ENCODE measurements at places on chromosomes 1 and 21.

- no peak for DNase-seq
These were observed 10.4 kb downstream of the MGST3 start for GRCh38 chr1:165641231-165641987.

GRCh38 chr1:21313203-21313885 is 23.1 kb upstream of the ECE1 start:
- DNase-seq = no peak

- DNase-seq = no peak
These were observed 3.6 kb downstream of the MYOG start for GRCh38 chr1:203082231-203082505.

- DNase-seq = no peak
These were observed 87.2 kb downstream of the ATP1A1 start for GRCh38 chr1:116460261-116460660.

DNA sequence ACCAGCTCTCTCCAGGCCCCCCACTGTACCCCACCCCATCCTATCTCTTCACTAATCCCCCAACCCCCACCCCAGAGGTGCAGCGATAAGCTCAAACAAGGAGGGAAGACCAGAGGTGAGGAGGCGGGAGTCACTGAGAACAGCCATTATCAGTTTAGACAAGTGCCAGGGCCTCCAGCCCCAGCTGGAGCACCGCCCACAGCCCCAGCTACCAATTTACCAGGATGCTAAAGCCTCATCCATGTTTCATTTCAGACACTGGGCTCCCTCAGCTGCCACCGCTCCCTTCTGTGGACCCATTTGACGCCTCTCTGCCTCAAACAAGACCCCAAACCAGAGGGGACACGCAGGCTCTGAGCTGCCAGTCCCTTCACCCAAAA is 80.6 kb downstream of the DISP3 start:
- no peak for DNase-seq

DNA sequence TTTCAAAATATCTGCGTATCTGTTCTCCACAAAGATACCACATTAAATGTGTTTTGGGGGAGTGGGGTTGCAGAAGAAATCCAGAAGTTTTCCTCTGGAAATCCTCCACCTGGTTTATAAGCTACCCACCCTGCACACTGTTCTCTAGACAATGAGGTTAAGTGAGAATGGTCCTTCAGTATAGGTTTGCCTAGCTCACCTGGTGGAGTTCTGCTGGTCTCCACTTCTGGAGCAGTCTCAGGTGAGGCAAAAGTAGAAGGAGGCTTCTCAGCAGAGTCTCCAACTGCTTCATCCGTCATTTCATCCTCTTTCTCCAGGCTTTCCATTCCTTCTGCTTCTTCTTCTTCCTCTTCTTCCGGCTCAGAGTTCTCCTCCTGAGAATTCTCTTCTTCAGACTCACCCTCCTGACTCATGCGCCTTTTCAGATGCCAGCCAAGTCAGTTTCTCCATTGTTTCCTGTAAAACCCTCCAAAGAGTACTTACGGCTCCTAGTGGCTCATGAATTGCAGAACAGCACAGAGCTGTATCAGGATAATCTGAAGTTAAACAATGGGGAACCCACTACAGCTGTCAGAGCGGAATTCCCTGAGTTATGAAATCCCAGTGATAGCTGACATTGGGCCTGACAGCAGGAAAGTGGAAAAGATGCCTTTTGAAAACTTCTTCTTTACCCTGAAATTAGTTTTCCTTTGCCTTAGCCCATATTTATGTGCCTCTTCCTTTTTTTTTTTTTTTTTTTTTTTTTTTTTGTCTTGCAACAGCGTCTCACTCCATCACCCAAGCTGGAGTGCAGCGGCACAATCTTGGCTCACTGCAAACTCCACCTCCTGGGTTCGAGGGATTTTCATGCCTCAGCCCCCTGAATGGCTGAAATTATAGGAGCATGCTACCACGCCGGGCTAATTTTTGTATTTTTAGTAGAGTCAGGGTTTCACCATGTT is 38.5 kb downstream of the MSTO1 start:
- no peak for DNase-seq

GRCh38 chr1:90204780-90205179 is 209.9 kb downstream of the ZNF326 start:
- no peak for DNase-seq

GRCh38 chr1:227308367-227309336 is 9.6 kb downstream of the CDC42BPA start:
- no peak for DNase-seq

- DNase-seq = no peak
These were observed 436.5 kb upstream of the DAB1 start for GRCh38 chr1:57860325-57860724.

DNA sequence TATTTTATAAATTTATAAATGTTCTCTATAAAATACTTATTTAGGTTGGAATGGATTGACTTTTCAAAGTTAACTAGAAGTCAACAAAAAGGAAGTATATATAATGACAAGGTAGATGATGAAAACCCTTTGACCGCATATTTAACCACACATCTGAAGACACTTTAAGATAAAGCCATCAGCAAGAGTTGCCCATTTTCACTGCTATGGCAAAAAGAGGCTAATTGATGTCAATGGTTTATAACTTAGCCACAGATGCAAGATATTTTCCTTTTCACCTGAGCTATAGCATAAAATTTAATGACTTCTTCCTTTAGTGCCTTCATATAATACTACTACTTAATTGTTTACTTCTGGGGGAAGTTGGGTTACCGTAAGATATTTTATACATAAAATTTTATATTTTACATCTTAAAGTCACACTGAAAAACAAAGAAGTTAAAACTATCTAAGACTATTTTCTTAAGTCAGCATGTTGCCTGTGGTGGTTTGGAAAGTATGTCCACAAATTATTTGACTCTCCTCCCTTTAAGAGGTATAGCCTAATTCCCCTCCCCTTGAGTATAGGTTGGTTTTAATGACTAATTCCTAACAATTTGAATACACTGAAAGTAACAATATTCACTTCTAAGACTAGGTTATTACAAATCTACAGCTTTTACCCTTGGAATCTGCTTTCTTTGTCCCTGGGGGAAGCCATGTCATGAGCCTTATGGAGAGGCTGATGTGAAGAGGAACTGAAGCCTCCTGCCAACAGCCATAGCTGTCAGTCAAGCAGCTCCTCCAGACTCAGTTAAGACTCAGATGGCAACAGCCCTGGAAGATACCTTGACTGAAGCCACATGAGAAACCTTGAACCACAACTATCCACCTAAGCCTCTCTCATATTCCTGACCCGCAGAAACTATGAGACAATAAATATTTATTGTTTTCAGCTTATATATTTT is 40.3 kb upstream of the LRRC8B start:
- DNase-seq = no peak

GRCh38 chr1:225906467-225906866 is 17.5 kb upstream of the LEFTY1 start:
- DNase-seq = no peak

DNA sequence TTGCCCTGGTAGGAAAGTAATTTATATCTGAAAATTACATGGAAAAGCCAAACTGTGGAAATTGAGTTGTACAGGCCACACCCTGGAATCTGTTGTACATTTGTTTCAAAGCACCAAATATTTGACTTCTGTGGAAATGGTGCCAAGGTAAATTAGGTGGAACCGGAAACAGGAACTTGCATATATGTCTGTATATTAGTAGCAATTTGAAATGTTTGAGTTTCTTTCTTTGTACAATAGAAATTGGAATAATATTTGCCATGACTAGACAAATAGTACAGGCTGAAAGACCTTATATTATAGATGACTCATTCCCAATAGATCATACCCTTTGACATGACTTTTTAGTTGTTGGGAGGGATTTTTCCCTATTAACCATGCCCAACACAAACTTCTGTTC is 10.5 kb upstream of the TAF1A start:
- DNase-seq = no peak

DNA sequence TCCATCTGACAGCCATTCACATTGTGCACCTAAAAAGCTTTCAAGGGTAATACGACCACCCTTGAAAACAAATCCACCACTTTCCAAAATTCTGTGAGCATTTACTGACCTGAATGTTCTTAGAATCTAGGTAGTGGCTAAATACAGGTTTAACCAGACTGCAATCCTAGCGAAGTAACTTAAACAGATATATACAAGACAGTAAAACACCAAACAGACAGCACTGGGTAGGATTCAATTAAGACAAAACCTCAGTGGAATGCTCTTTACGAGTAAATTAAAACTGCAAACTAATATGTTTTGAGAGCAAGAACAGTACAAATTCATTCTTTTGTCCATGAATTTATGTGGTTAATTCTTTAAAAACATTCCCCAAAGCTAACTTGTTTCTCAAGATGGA is 354.2 kb upstream of the ESRRG start:
- DNase-seq = no peak

DNA sequence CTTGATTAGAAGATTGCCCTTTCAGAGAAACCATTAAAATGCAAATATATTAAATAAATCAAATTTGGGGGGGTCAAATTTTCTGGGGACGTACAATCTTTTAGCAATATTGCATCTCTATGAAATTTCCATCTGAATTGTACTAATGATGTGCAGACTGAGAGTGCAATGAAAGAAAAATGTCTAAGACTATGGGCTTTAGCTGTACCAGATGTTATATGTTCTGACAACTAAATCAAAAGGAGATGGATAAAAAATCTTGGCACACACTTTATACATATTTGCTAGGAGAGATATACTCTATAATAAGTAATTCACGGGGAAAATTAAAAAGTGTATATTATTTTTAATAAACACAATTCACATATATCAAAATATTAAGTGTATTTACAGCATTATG is 13.0 kb upstream of the PLPPR5 start:
- DNase-seq = no peak

GRCh38 chr1:27301582-27302199 is 20.3 kb upstream of the TMEM222 start:
- DNase-seq = no peak

GRCh38 chr1:151144474-151145303 is 1.7 kb downstream of the SEMA6C start:
- DNase-seq = no peak

- peak; percentile 13 for DNase-seq
These were observed 45.4 kb upstream of the MPZL1 start for GRCh38 chr1:167676205-167676915.

- no peak for DNase-seq
These were observed 41.5 kb downstream of the BACH1 start for GRCh38 chr21:29340228-29340627.

GRCh38 chr1:32496127-32496526 is 31.3 kb downstream of the ZBTB8B start:
- DNase-seq = no peak

- no peak for DNase-seq
These were observed 27.4 kb upstream of the DUSP23 start for GRCh38 chr1:159753386-159753785.

- DNase-seq = peak; percentile 31
These were observed 2.7 kb downstream of the MOB3C start for GRCh38 chr1:46613661-46614603.

GRCh38 chr1:207644852-207645634 is at the start of gene CR1L:
Gene CR1L, plus strand, starts transcription at chr1:207645133. Its CDS starts 101 bp downstream, at chr1:207645234.
- DNase-seq = peak; percentile 75

DNA sequence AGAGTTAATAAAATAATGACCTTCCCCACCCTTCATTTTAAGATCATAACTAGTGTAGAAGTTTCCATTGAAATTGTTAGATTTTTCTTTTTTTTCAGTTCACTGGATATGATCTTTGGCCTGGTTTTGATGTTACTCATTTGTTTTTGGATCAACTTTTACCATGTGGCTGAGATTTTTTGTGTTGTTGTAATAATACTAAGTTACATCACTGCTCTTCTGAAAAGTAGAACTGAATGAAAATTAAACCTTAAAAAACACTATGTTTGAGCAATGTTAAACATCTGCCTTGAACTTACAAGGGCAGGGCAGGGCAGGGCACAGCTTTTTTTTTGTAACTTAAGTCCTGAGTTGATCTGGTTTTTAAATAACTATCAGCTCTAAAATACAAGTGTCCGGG is 204.8 kb upstream of the ADAMTS5 start:
- DNase-seq = no peak

DNA sequence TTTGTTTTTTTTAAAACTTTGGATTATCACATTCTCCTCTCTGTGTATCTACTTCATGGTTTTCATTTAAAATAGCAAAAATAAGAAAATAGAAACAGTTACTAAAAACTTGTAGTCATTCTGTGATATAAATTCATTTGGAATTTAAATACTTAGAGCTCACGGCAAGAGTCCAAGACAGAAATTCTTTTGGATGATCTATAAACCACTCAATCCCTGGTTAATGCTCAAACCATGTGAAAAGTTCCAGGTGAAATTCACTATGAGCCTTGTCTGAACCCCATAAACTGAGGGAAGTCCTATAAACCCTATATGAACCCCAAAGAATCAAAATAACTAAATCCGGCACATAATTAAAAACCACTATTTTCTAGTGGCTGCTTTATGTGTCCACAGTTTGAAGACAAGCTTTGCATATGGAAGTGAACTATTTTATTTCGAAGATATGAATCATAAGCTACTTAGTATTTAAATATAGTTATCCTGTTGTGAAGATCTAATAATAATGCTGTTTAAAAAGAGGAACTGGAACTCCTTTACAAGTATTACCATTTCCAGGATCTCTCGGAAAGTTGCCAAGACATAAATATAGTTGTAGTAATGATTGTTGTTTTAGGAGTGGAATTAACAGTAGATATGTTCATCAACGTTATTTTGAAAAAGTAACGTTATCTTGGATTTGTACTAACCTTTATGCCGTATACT is 163.5 kb downstream of the NFIA start:
- no peak for DNase-seq

All from stimulated activated CD4-positive, alpha-beta T cell treated with anti-CD3 and anti-CD28 coated beads, Interleukin-1b, Interleukin-23, amount 100 ng/mL, for 48 hours (primary cell).